Natural killer cell (primary cell): ENCODE measurements at places on chromosomes 6 and 20. TPM values are rescaled to one million over a fixed set of nuclear protein-coding genes. Genes with fewer than 3 reads are reported as not detected.

The TAGAP gene
- 291 TPM for total RNA-seq

The SLC35F1 gene
- total RNA-seq: not detected

The RCAN2 gene
- total RNA-seq: not detected

The MOCS3 gene
- 2.3 TPM for total RNA-seq

The LAMP5 gene
- total RNA-seq: 0.23 TPM

The PRRC2A gene
- 294 TPM for total RNA-seq

The SSTR4 gene
- total RNA-seq: not detected
